ENCODE measurements at places on chromosomes 5 and 9.

DNA sequence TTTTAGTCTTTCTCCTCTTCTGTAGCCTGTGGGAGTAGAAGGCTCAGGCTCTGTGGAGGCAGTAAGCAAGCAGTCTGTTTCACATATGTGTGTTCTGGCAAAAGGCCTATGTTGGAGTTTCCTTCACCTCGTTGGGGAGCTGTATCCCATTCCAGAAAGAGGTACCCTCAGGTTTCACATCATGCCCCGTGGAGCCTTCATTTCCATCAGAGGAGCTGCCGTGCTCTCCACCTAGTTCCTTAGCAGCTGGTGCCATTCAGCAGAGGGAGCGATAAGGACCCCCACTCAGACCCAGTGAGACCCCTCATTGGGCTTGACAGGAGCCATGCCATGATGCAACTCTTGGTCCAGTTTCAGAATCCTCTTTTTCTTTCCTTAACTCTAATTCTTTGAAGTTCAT is 50.6 kb upstream of the ANGPTL2 start:
- DNase-seq, result no peak

DNA sequence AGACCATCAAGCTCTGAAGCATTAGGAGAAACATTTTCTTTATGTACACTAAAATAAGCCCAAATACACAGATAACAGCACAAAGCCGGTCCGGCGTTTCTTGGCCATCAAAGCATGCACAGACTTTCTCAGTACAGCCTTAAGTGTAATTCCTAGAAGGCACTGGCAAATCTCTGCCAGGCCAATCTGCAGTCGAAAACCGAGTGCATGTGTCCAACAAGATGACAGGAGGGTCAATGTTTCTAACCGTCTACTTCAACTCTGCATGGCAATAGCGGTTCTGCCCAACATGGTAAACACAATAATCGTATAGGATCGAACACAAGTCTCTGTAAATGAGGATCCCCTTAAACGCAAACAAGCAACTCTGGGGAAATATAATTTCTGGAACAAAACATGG is 1.1 kb downstream of the ARL15 start:
- no peak for DNase-seq

GRCh38 chr5:33774341-33774740 is 117.4 kb downstream of the ADAMTS12 start:
- DNase-seq, result no peak

DNA sequence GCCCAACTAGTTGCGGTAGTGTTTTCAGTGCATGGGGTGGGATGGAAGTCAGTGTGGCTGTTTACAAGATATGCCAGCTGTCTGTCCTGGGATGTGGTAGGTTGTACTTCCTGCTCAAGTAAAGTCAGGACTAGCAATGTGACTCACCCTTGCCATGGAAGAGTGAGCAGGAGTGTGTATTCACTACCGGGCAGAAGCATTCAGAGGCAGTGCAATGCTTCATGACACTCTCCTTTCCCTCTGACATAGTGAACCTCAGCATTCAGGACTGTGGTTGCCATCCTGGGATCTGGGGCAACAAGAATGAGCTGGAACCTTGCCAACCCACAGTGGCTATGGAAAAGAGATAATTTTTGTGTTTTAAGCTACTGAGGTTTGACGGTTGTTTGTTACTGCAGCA is 68.9 kb downstream of the BOD1 start:
- DNase-seq, result no peak

GRCh38 chr9:134033516-134034214 is 8.4 kb downstream of the BRD3OS start:
- DNase-seq, result no peak

DNA sequence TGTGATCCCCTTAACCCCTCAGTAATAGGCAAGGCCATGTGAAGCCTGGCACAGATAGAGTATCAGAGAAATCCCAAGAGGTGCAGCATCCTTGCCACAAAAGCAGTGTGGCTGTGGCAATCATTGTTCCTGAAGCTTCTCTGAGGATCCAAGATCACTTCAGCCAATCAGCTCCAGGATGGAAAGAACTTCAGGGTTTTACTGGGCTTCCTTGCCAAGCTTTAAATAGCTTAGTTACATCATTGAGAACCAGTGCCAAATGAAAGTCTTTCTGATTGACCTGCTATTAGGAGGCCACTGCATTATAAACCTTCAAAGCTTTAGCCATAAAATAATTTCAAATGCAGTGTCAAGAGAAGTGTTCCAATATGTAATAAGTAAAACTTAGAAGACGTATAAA is 430.6 kb downstream of the PIK3R1 start:
- DNase-seq, result no peak

DNA sequence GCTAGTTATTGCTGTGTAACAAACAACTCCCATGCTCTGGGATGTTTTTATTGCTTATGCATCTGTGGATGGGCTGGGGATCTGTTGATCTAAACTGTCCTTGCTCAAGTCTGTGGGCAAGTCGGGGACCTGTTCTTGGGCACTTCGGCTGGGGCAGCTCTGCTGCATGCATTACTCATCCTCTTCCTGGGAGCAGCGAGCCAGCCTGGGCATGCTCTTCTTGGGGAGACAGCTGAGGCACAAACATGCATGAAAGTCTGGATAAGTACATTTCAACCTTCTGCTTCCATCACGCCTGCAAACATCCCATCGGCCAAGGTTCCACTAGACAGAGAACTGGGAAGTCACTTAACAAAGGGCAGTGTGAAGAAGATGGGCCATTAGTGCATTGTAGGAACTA is 66.3 kb downstream of the ANKRD33B start:
- no peak for DNase-seq

GRCh38 chr9:36398745-36399144 is 1.3 kb downstream of the RNF38 start:
- no peak for DNase-seq
